ENCODE measurements at places on chromosomes 13 and 19.

DNA sequence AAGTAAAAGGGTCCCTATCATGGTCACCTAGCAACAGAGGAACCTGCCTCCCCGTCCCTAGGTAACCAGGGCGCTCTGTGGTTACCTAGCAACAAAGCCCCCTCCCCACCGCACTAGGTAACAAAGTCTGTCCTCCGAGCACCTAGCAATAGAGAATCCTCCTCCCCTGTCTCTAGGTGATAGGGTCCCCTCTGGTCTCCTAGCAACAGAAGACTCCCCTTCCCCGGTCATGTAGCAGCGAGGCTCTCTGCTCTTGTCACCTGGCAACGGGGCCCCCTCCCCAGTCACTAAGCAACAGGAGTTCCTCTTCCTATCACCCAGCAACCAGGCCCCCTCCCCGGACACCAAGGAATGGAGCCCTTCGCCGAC is 307 bp downstream of the JOSD2 start:
- no peak for DNase-seq

GRCh38 chr13:41056194-41056593 is 5.1 kb upstream of the WBP4 start:
- DNase-seq: no peak

DNA sequence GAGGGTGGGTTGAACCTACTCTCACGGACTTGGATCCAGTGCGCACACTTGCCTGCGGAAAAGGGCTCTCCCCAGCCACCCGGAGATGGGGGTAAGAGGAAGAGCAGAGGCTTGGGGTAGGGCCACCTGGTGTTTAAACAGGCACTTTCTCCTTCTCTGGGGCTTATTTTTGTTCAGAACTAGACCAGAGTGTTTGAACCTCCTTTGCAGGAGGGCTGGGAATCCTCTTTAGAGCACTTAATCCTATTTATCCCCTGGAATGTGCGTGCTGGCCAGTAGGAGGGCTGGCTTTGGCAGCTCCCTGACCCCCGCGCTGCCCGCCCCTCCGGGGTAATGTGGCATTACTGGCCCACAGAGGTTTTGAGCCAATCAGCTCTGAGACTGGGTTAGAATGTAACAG is 2.0 kb downstream of the RGS9BP start:
- DNase-seq: no peak

DNA sequence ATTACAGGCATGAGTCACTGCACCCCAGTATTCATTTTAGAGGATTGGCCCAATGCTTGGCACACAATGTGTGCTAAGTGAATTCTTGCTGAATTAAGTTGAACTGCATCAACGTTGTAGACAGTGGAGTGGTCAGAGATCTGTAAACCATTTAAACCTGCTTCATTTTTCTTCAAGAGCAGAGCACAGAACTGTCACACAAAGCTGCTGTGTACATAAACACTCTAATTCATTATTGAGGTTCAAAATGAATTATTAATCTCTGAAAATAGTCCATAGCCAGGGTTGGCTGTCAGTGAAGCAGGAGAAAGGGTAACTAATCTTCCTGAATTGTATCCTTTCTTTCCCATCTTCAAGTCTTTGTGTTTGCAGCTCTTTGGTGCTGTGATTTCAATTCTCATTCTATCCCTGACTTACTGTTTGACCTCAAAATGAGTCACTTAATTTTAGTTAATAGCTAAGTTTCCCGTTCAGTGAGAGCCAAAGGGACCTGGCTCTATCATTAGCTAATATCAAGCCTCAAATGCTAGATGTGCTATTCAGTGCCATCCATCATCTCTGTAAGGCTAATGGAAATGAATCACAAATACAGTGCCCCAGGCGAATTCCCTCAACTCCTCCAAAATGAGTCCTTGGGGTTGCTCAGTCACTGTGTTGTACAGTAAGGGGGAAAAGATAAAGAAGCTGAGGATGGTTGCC is 77.0 kb upstream of the TSC22D1 start:
- no peak for DNase-seq

GRCh38 chr13:93862259-93862658 is 617.2 kb downstream of the DCT start:
- DNase-seq: no peak

- no peak for DNase-seq
Measured at GRCh38 chr13:46179491-46179908, 2.5 kb downstream of the LCP1 start.

GRCh38 chr13:104318121-104318520 is 1251.9 kb upstream of the SLC10A2 start:
- no peak for DNase-seq

DNA sequence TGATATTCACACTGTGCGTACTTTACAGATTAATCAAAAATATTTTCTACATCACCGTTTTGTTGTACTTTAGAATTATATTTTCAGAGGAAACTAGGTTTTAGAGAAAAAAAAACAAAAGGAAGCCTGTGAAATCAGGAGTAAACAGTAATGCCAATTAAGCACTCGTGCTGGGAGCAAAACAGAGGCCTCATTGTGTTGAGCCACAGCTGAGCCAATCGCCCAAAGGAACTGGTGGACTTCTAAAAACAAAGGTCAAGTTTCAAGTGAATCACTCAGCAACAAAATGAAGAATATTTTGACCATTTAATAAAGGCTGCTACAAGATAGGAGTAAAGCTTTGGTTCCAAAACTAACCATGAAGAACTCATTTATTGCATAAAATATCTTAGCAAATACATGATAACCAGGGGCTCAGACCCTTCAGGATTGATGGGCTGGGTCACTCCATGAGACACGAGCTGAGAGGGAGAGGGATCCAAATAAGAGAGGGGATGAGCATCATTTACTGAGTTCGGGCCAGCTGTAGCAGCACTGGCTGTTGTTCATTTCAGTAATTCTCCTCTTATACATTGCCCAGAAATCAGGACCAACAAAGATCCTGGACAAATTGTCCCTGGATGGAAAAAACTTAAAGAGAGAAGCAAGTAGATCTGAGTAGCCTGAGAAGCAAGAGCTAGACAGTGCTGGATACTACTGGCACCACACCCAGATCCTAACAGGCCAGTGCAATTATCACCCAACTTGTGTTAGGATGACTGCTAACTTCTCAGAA is 8.3 kb upstream of the NALCN start:
- no peak for DNase-seq

DNA sequence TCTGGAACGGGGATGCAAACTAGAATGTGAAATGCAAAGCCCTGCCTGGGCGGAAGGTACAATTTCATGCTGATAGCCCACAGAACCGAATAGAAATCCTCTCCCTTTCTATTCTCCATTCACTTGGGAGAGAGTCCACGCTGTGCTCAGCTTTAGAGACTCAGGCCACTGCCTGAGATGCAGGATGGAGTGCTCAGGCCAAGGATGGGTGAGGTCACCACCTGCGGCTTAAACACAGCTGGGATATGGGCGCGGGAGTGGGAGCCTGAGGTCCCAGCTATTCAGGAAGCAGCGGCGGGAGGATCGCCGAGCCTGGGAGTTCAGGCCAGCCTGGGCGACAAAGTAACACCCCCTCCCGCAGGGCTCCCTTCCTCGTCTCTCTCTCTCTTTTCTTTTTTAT is 446 bp upstream of the ZNF83 start:
- DNase-seq: peak; percentile 66

DNA sequence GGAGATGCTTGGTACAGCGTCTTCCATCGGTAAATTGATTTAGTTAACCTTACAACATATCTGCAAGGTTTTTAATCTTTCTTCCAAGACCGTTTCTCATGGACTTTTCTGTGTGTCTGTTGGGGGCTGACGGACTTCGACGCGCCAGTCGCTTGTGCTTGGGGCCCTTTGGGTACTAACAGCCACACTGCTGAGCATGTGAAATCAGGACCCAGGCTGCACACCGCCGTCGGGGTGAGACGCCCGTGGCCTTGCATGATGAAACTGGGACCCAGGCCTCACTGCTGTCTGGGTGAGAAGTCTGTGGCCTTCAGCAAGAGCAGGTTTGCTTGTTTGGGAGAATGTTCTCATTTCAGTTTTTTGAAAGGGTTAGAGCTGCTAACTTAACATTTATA is 9.8 kb downstream of the ATP4B start:
- DNase-seq: peak; percentile 29

GRCh38 chr13:26948353-26948752 is 187.8 kb upstream of the GPR12 start:
- DNase-seq: no peak

GRCh38 chr19:46487802-46488445 is 7.7 kb downstream of the PNMA8B start:
- peak; percentile 90 for DNase-seq

DNA sequence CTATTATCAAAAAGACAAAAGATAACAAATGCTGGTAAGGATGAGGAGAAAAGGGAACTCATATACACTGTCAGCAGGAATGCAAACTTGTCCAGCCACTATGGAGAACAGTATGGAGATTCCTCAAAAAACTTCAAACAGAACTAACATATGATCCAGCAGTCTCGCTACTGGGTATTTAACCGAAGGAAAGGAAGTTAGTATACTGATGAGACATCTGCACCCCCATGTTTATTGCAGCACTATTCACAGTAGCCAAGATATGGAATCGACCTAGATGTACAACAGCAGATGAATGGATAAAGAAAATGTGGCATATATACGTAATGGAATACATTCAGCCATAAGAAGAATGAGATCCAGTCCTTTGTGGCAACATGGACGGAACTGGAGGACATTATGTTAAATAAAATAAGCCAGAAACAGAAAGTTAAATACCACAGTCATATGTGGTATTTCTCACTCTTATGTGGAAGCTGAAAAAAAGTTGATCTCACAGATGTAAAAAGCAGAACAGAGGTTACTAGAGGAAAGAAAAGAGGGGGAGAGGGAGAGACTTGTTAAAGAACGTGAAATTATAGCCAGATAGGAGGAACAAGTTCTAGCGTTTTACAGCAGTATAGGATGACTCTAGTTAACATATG is 83.2 kb downstream of the RUBCNL start:
- DNase-seq: no peak

- DNase-seq: no peak
Measured at GRCh38 chr13:71054358-71054757, 812.6 kb downstream of the DACH1 start.

- DNase-seq: no peak
Measured at GRCh38 chr13:78977311-78977710, 318.4 kb upstream of the OBI1 start.

GRCh38 chr19:48230555-48231129 is 25.1 kb downstream of the CARD8 start:
- DNase-seq: no peak

DNA sequence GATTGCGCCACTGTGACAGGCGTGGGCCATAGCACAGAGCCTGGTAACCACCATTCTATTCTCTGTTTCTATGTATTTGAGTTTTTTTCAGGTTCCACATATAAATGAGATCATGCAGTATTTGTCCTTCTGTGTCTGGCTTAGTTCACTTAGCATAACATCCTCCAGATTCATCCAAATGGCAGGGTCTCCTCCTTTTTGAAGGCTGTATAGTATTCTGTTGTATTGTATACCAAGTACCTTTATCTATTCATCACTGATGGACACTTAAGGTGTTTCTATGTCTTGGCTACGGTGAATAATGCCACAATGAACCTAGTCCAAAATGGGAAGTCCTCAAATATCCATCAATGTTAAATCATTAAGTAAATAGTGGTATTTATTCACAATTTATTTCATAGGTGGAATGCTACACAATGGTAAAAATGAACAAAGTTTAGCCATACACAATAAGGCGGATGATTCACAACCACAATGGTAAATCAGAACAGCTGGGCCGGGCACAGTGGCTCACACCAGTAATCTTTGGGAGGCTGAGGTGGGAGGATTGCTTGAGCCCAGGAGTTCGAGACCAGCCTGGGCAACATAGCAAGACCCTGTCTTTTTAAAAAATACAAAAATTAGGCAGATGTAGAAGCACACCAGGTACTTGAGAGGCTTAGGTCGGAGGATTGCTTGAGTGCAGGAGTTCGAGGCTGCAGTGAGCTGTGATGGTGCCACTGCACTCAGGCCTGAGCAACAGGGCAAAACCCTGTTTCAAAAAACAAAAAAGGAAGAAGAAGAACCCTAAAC is 8.4 kb upstream of the GRAMD1A start:
- no peak for DNase-seq

- DNase-seq: no peak
Measured at GRCh38 chr19:16899566-16900075, 10.8 kb downstream of the F2RL3 start.

GRCh38 chr13:29591310-29591709 is 4.2 kb downstream of the SLC7A1 start:
- no peak for DNase-seq

DNA sequence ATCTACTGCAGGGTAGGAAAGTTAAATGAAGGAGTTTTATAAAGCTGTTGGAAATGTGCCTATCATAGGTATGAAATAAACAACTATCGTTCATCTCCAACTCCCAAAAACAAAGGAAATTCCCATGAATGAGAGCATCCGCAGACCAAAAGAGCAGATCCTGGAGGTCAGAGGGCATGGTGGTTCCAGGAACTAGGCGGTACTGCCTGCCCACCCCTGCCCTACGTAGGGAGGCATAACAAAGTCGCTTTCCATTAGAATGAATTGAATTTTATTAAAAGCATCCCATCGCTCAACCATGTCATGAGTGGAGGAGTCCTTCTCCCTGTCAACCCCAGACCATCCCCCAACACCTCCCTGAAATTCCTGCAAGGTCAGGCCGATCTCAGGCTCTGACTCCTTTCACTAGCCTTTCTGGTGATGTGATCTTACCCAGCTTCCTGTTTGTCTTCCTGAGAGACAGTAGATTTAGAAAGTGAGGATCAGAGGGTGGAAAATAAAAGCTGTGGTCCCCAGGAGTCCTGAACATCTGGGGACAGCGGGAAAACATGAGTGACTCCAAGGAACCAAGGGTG is at the start of gene CLEC4M:
Gene CLEC4M, plus strand, starts transcription at position 525 of the 575 bp plus-strand sequence. Its CDS starts 24 bp downstream, at position 549.
- DNase-seq: no peak

DNA sequence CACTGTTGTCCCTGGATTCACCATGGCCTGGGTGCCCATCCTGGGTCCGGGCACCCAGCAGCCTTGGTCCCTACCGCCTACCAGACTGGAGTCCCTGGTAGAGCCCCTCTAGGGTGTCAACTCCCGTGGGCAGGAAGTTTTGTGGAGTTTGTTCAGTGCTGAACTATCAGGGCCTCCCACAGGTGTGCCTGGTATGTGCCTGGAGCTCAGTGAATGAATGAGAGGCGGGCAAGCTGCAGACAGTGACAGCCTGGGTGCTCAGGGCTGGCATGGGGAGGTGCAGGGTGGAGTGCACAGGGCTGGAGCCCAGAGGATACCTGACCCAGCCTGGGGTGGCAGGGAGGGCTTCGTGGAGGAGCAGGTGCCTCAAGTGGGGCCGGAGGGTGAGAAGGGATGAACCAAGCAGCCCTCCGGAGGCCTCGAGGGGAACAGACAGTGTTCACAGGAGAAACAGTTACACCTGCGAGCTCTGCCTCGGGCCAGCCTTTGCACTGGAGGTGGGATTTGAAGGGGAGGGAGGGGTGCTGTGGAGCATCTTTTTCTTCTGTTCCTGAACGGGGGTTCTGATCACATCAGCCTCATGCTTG is 29.6 kb downstream of the PAK4 start:
- no peak for DNase-seq

Data from sigmoid colon (tissue), 7 donors.